Activated T-cell treated with anti-CD3 and anti-CD28 coated beads, Interleukin-2, amount 50 U/mL, for 4 hours (primary cell): ENCODE measurements at places on chromosomes 11 and 22. TPM values are rescaled to one million over a fixed set of nuclear protein-coding genes. Genes with fewer than 3 reads are reported as not detected.

EIF4ENIF1 gene
- total RNA-seq, result 47.2 TPM

ANO1 gene
- total RNA-seq, result 0.20 TPM

TSPAN32 gene
- total RNA-seq, result 4.3 TPM

PRR33 gene
- 0.20 TPM for total RNA-seq

OR4A16 gene
- total RNA-seq, result not detected

PRG2 gene
- 1.8 TPM for total RNA-seq

NTM gene
- not detected for total RNA-seq

PRSS23 gene
- 6.6 TPM for total RNA-seq

DGCR6 gene
- 1.2 TPM for total RNA-seq

SUSD2 gene
- 1.2 TPM for total RNA-seq

OR5W2 gene
- total RNA-seq, result not detected

GRIK4 gene
- 0.30 TPM for total RNA-seq

RIMBP3B gene
- total RNA-seq, result not detected

DNA sequence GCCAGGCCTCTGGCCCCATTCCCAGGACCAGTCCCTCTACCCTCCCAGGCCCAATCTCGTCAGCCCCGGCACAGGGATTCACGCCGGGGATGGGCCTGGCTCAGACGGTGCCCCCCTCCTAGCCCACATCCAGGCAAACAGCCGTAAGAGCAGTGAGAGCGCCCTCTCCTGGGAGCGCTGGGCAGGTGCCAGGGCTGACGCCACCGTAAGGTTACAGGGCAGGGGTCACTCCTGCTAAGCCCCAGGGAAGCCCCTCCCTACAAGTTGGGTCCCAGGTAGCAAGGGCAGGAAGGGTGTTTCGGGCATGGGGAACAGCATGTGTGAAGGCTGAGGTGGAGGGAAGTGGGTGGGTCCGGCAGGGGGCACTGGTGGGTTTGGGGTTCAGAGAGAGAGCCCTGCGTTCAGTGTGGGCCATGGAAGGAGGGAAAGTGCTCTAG lies 19.2 kb upstream of the PPARA start:
- DNase-seq, result no peak

DNA sequence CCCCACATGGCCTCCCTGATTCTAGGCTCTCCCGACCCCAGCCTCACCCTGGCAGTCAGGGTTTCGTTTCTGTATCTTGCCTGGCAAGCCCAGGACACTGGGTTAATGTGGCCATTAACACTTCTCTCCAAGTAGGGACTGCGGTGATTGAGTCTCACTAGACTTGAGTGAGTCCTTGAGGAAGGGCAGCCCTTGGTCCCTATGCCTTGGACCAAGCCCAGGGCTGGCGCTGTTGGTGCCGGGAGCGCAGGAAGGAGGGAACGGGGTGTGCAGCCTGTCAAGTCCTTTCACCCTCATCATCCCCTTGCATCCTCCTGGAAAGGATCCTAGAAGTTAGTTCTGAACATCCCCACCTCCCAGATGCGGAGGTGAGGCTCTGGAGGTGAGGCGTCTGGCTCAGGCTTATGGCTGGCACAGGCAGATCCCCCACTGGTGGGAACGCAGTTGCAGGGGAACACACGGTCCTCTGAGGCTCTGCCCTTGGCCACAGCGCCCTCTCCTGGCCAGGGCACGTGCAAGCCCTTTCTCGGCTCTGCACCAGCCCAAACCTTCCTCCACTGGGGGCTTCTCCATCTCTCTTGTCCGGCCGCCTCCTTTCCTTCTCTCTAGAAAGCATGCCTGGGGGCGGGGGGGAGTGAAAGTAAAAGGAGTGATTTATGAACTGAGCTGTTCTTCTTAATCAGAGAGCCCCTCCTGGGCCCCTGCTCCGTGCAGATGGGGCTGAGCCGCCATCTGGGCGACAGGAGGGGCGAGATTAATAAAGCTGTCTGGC lies 56.7 kb downstream of the TP53I11 start:
- DNase-seq, result peak; percentile 41

- DNase-seq, result no peak
Measured at GRCh38 chr11:116533186-116533825, 239.5 kb downstream of the BUD13 start.

DNA sequence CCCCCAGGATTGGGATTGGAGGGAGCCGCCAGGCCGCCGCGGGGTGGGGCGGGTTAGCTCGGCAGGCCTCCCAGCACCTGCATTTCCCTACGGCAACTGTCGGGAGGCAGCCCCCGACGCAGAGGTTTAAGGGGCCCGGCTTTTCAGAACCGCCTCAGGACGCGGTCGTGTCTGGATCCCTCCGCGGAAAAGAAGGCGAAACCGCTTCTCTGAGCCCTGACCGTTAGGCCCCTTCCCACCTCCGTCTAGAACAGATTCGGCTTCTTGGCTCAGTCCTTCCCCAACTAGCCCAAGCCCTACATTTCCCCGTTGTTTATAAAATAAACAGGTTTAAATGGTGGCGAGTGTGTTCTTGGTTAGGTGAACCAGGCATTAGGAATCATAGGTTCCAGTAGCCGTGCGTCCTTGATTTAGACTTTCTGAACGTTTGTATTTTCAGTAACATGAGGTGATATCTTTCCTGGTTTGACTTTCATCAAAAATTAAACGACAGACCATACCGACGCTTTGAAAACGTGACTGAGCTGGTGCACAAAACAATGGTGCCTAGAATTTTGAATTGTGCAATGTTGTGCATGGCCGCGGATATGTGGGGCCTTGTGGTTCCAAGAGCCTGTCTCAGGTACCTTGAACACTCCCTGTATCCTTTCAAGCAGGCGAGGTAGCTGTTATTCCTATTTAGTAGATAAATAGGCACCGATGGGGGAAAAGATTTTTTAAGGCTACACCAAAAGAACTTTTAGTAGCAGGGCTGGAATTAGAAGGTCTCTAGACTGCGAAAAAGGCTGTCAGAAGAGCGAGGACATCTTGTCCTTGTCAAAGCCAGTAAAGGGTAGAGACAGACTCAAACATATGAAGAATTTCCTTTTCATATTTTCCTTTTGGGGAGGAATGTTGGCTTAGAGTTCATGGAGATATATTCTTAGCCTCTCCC lies 1.2 kb upstream of the HSPA8 start:
- peak; percentile 18 for DNase-seq

- DNase-seq, result no peak
Measured at GRCh38 chr11:115707180-115707905, 203.1 kb upstream of the CADM1 start.

GRCh38 chr11:131815590-131815989 lies 445.2 kb downstream of the NTM start:
- no peak for DNase-seq

DNA sequence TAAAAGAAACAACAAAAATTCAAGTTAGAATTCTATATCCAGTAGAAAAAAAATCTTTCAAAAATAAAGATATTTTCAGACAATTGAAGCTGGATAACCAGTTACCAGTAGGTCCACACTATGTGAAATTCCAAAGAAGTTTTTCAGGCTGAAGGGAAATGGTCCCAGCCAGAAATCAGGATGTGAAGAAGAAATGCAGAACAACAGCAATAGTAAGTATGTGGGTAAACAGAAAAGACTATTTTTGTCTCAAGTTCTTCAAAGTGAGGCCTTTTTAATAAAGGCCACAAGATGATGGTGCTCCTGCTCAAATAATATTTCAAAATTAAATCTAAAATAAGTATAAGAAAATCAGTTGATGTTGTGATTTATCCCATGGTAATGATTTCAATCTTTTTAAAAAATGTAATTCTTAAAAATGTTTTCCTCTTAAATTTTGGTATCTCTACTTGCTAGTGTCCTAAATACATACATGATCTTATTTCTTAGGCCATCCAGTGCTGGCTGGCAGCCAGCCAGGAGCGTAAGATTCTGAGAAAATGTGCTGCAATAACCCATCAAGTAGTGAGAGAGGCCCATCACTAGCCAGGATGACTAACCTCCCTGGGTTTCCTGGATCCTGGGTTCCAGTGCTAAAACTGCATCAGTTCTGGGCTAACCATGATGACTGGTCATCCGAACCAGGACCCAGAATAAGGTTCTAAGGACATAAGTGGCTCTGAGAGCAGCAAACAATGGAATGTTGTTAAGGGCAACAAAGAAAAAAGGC lies 15.6 kb upstream of the UCP3 start:
- no peak for DNase-seq

DNA sequence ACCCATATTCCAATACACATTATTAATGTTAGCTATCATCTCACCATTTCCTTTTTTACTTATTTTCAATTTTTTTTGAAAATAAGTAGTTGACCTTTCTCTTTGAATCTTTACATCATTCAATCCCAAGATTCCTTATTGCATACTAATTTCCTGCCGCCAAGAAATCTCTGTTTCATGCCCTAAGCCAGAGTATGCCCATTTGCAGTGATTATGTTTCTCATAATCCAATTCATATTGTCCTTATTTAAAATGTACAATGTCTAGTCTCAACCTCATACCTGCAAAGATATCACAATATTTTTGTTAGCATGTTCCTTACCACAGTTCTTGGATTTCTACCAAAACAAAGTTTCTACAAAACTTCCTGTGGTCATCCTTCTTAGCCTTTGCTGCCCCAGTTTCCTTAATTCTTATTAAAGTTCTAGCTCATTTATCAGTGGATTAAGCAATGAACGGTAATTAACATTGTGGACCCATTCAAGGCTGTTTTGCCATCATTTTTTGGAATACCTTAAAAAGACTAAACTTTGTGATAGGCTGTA lies 75.3 kb downstream of the CD44 start:
- no peak for DNase-seq

DNA sequence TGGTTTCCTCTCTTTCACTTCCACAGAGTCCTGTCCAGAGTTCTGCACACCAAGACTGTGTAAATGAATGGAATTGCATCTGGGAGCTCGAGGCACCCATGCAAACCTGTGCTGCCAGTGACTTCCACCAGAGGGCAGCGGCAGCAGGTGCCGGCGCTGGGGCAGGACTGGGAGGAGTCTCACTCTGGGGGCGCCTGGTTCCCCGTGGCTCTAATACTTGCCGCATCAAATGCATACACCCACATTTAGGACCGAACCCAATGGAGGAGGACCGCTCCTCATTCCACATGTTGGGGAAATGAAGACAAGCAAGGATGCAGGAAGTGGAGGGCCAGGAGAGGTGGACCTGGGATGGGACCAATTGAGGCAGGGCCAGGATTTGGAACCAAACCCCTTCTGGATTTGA lies 1.1 kb upstream of the CD6 start:
- peak; percentile 83 for DNase-seq

DNA sequence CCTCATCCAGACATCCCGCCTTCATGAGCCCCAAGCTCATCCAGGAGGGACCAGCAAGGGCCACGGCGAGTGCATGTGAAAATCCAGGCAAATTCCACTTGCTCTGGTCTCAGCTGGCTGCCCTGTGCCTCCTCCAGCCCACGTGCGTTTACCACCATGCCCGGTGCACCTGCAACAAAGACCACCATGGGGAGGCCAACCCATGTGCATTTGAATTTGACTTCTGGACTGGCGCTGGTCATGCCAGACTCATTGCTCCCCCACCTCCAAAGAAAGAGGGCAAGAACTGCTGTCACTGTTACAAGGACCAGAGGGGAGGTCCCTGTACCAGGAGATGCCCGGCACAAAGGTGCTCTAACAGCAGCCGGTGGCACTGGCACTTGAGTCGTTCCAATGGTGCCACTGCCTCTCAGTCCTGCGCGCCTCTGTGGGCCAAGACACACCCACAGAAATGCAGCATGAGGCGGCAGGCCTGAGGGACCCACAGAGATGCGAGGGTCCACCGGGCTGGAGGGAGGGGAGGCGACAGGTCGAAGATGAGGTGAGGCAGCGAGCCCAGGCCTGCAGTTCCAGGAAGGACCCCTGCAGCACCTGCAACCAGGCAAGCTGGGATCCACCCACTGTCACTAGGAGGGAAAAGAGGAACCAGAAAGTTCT lies 80.3 kb downstream of the PHF21B start:
- DNase-seq, result no peak

- no peak for DNase-seq
Measured at GRCh38 chr11:17578296-17578695, 31.2 kb downstream of the OTOG start.

- no peak for DNase-seq
Measured at GRCh38 chr11:62487738-62488551, 58.7 kb downstream of the AHNAK start.

DNA sequence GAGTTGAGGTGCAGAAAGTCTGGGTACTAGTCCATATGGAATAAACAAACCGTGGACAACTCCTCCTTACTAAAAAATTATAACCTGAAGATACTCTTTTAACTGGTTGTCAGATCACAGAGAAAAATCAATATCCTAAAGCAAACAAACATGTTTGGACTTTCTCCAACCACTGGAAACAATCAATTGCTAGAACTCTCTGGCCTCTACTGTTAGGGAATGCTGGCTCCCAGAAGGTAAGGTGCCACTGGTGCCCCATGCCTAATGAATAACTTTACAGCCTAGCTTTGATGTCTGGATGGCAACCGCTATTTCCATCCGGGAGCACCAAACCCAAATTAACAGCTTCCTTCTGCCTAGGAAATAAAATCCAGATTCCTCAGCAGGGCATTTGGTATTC lies 74.5 kb downstream of the AMBRA1 start:
- DNase-seq, result no peak

DNA sequence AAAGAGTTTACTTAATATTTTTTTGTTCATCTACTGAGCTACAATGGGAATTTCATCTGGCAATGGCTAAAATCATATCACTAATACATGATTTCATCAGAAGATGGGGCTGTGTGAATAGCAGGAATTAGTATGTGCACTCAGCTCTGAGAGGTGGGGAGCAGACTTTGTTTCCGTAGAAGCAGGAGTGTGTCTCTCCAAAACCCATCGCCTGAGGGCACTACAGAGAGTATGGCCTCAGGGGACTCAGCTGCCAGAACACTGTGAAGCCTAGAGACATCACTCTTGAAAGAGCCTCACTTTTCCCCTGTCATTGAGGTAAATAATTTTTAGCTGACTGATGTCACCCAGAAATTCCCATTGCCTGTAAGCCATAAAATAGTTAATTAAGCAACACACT lies 261.4 kb upstream of the ISX start:
- DNase-seq, result no peak

DNA sequence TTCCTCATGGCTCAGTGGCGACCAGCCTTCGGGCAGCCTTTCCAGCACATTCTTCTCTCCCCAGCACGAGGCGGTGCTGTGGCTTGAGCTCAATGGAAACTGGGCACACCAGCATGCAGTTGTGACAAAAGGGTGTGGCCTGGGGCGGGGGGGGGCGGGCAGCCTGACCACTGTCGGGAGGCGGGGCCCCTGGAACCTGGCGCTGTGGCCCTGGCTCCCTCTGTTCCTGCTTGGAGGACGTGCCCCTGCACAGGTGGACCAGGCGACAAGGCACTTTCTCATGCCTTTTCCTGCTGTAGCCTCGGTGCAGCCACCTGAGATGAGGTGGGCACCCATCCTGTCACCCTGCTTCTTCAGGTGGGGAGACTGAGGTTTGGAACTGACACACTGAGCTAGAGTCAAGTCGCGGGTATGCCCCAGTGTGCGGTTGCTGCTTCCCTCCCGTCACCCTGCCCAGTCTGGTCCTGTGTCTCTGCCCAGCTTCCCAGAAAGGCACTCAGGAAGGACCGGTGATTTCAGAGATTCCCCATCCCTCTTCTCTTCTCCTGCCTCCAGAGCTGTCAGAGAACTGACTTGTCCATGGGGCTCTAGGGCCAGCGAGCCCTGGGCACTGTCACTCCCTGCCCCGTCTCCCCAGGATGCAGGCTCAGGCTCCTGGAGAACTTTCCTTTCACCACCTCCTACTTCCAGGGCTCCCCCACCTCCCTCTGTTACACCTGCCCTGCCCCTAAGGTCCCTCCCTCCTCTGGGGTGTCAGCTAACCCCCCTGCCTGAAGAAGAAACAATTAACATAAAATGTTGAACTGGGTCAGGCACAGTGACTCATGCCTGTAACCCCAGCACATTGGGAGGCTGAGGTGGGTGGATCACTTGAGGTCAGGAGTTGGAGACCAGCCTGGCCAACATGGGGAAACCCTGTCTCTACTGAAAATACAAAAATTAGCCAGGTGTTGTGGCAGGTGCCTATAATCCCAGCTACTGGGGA lies 9.9 kb downstream of the B3GAT1 start:
- DNase-seq, result no peak

GRCh38 chr22:26045051-26045450 lies 124.2 kb upstream of the SEZ6L start:
- no peak for DNase-seq
